ENCODE measurements at places on chromosomes 4 and X. TPM values are rescaled to one million over a fixed set of nuclear protein-coding genes. Genes with fewer than 3 reads are reported as not detected.
A peak's percentile ranks its signal among the peaks of the same experiment; 100 is the strongest.

Gene STS
- 11.6 TPM for total RNA-seq

GRCh38 chr4:174317531-174317930 lies 33.8 kb downstream of the CEP44 start:
- H3K4me3 ChIP-seq = no peak overlapping the region
- H3K4me1 ChIP-seq = no peaks in the 10 kb centered on the region
- peaks cover 23% of the 10 kb centered on the region for H3K36me3 ChIP-seq
- no peak overlapping the region for H3K27ac ChIP-seq
- DNase-seq = no peak
- no peaks in the 10 kb centered on the region for H3K27me3 ChIP-seq

Gene ANXA5
- total RNA-seq = 382 TPM

DNA sequence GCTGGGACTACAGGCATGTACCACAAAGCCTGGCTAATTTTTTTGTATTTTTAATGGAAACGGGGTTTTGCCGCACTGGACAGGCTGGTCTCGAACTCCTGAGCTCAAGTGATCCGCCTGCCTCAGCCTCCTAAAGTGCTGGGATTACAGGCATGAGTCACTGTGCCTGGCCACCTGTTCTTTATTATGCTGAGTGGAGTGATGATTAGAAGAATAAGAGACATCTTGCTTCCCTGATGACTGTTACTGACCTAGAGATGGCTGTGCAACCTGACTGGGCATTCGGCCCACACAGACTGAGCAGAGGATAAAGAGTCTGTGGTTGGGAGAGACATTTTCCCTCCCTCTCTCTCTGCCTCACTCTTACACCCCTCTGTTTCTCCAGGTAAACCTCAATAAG lies 56.7 kb downstream of the SPINK2 start:
- H3K27me3 ChIP-seq = no peaks in the 10 kb centered on the region
- no peaks in the 10 kb centered on the region for H3K36me3 ChIP-seq
- no peak overlapping the region for H3K27ac ChIP-seq
- no peak for DNase-seq
- no peak overlapping the region for H3K4me3 ChIP-seq

- peaks cover 34% of the 10 kb centered on the region for H3K4me1 ChIP-seq
- H3K27ac ChIP-seq = peak overlapping the region; percentile 86
- H3K4me3 ChIP-seq = no peak overlapping the region
- no peaks in the 10 kb centered on the region for H3K27me3 ChIP-seq
Observed at GRCh38 chr4:40575846-40576245, 53.8 kb downstream of the RBM47 start.

Gene BMX
- total RNA-seq = 3.6 TPM

DNA sequence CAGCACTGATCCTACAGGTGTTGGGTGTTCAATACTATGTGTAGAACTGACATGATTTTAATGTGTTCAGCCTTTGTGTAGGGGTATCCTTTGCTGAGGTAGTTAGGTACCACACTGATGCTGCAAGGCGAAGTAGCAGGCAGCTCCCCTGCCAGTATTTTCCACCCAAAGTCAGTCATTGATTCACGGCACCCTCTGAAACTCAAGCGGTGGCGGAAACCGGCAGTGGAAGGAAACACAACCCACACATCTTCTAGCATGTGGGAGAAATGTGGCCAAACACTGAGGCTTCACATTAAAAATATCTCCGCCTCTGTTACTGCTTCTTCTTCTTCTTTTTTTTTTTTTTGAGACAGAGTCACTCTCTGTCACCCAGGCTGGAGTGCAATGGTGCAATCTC lies 126.3 kb downstream of the AASDH start:
- H3K27ac ChIP-seq = no peak overlapping the region
- no peaks in the 10 kb centered on the region for H3K4me1 ChIP-seq
- DNase-seq = no peak
- no peak overlapping the region for H3K4me3 ChIP-seq

Gene TMEM47
- 33.6 TPM for total RNA-seq

DNA sequence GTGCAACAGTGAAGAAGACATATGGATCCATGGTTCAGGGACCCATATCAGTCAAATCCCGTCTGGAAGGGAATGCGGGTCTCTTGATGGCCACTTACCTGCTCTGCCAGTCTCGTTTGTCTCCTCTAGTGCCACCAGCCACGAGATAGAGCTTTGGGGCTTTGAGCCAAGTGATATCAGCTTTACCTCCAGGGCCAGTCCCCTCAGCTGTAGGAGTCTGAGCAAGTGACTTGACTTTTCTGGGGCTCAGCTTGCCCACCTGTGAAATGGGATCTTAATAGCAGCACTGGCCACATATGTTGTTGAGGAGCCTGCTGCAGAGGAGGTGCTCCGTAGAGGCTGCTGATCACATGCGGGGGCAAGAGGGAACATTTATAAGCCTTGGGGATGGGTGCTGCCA lies 1.2 kb downstream of the SLC2A9 start:
- H3K4me1 ChIP-seq = peaks cover 34% of the 10 kb centered on the region
- no peaks in the 10 kb centered on the region for H3K27me3 ChIP-seq
- no peaks in the 10 kb centered on the region for H3K36me3 ChIP-seq
- H3K4me3 ChIP-seq = no peak overlapping the region
- DNase-seq = no peak
- no peak overlapping the region for H3K27ac ChIP-seq

DNA sequence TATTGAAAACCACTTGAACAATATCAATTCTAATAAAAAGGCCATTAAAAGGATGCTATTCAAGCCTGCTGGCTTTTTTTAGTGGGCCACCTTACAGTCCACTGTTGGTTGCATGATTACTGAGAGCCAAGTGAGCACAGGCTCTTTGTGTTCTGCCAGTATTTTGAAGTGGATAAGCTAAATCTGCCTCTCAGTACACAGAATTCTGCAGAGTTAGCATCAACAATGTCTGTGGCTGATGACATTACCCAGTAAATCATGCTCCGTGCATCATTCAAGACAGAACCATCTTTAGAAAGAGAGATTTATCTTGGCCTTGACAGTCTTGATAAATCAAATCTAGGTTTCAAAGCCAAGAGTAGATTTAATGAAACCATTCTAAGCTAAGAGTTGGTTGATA lies 119.0 kb upstream of the GNPDA2 start:
- no peak overlapping the region for H3K4me3 ChIP-seq
- no peak overlapping the region for H3K27ac ChIP-seq
- H3K4me1 ChIP-seq = no peaks in the 10 kb centered on the region
- no peak for DNase-seq
- H3K36me3 ChIP-seq = no peaks in the 10 kb centered on the region

Gene EDNRA
- total RNA-seq = 28.3 TPM

DNA sequence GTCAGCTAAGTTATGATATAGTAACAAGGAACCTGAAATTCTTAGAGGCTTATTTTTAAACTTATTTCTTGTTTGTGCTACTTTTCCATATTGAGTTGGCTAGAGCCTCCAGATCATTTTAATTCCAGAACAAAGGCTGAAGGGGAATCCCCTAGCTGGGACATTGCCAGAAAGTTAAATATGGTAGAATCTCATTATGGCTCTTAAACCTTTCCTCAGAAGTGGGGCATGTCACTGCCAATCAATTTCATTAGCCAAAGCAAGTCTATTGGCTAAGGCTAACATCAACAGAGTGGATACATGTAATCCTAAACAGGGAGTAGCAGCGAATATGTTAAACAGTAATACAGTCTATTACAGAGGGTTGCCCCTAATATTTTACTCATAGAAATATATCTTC lies 47.0 kb downstream of the FTHL17 start:
- no peaks in the 10 kb centered on the region for H3K4me1 ChIP-seq
- no peaks in the 10 kb centered on the region for H3K36me3 ChIP-seq
- no peak overlapping the region for H3K4me3 ChIP-seq
- no peak for DNase-seq
- H3K27me3 ChIP-seq = no peaks in the 10 kb centered on the region

- H3K36me3 ChIP-seq = no peaks in the 10 kb centered on the region
- no peak overlapping the region for H3K4me3 ChIP-seq
- H3K27me3 ChIP-seq = no peaks in the 10 kb centered on the region
- H3K4me1 ChIP-seq = no peaks in the 10 kb centered on the region
- no peak overlapping the region for H3K27ac ChIP-seq
Observed at GRCh38 chr4:98642991-98643426, 15.4 kb downstream of the TSPAN5 start.

Gene VCX2
- not detected for total RNA-seq

Gene CFAP99
- not detected for total RNA-seq

DNA sequence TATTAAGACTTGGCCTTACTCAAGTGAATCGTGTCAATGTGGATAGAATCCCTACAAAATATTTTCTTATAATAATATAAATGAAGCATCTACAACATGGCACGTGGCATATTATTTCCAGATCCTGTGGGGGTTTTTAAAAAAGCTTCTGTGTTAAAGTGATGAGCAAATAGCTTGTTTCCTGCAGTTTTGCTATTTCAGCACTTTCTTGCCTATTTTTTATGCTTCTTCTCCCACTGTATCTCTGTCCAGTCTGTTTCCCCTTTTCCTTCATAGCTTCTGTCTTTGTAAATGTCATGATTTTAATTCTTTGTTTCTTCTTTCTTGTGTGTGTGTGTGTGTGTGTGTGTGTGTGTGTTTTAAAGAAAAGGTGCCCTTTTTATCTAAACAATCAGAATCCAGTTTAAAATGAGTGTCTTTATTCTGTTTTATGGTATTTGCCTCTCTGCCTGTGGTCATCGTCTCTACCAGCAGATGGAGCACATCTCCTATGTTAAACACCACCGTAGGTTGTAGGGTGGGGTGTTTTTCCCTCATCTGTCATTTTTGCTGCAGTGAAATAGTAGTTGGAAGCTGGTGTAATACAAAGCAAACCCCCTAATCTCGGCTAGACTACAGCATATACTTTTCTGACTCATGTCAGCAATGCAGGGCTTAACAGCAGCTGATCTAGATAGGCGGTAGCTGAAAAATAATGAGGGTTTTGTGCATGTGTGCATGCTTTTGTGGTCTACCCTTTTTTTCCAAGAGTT lies 33.1 kb downstream of the FTHL17 start:
- H3K4me1 ChIP-seq = no peaks in the 10 kb centered on the region
- H3K27ac ChIP-seq = no peak overlapping the region
- H3K4me3 ChIP-seq = no peak overlapping the region
- DNase-seq = no peak
- no peaks in the 10 kb centered on the region for H3K27me3 ChIP-seq

DNA sequence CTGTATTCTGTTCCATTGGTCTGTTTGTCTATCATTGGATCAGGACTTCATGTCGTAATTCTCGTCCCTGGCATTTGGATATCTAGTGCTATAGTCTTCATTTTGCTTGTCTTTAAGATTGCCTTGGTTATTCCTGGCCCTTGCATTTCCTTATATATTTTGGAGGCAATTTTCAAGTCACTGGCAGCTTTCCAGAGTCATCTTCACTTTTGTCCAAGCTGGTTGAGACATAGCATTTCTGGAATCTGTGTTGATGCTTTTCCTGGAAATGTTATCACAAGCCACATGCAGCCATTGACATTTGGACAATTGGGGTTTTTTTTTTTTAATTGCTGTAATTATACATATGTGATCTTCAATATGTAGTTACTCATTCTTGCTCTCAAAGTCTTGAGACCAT lies 45.2 kb upstream of the HGFAC start:
- no peaks in the 10 kb centered on the region for H3K36me3 ChIP-seq
- H3K27me3 ChIP-seq = no peaks in the 10 kb centered on the region
- no peaks in the 10 kb centered on the region for H3K4me1 ChIP-seq
- no peak overlapping the region for H3K27ac ChIP-seq
- no peak overlapping the region for H3K4me3 ChIP-seq

DNA sequence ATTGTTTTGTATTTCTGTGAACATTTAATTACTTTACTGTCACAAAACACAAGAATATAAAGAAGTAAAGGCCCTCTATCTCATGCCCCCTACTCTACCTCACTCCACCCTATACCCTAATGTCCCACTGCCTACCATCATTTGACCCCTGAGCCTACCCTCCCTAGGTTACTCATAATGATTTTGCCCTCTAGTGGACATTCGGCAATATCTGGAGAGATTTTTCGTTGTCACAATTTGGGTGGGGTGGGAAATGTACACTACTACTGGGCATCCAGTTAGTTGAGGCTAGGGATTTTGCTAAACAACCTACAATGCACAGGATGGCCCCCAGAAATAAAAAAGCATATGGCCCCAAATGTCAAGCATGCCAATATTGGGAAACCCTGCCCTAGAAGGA lies 10.2 kb downstream of the TEX13A start:
- H3K36me3 ChIP-seq = no peaks in the 10 kb centered on the region
- no peaks in the 10 kb centered on the region for H3K4me1 ChIP-seq
- H3K4me3 ChIP-seq = no peak overlapping the region
- no peak overlapping the region for H3K27ac ChIP-seq

- peak; percentile 87 for DNase-seq
- H3K36me3 ChIP-seq = no peaks in the 10 kb centered on the region
- no peaks in the 10 kb centered on the region for H3K27me3 ChIP-seq
- H3K4me1 ChIP-seq = no peaks in the 10 kb centered on the region
- H3K27ac ChIP-seq = peak overlapping the region; percentile 18
Observed at GRCh38 chr4:155442267-155443105, 65.7 kb upstream of the MAP9 start.

DNA sequence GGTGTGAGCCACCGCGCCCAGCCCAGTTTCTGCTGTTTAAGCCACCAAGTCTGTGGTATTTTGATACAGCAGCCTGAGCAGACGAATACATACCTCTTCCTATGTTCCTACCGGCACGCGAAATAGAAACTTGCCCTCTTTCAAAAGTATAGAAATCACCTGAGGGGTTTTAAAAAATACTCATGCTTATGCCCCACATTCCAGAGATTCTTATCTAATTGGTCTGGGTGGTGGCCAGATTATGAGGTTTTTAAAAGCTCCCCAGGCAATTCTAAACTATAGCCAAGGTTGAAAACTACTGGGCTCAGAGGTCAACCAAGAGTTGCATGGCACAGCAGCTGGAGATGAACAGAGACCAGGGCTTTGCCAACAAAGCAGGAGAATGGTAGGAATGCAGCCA lies 24.9 kb upstream of the HUWE1 start:
- H3K4me1 ChIP-seq = no peaks in the 10 kb centered on the region
- no peak overlapping the region for H3K4me3 ChIP-seq
- H3K27me3 ChIP-seq = no peaks in the 10 kb centered on the region

DNA sequence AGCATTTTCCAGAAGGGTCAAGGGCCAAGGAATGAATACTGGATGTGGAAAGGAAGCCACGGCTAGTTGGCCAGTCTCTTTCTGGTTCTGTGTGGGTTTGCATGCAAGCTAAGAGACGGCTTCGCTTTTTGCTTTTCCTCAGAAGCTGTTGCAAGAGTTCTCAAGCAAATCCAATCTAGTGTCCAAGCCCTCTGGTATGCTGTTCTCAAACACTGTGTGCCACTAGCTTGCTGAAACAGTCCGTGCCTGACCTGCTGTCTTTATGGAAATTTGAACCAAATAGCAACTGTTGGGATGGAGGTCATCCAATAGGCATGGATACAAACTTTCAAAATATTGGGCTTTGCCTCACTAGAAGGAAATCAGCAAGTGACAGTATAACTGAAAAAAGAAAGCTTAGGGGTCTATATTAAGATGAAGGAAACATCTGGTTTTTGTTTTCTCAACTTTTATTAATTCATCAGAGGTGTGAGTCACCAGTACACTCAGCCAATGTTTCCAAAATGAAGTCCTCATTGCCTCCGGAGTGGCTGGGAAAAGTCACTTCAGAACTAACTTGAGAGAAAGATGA lies 70.5 kb downstream of the SLC9A6 start:
- no peak overlapping the region for H3K4me3 ChIP-seq
- no peak for DNase-seq
- peak overlapping the region; percentile 60 for H3K27ac ChIP-seq
- H3K27me3 ChIP-seq = no peaks in the 10 kb centered on the region

Measured in upper lobe of right lung (tissue), 1 donor.